ENCODE measurements at places on chromosomes 3 and 15.
A peak's percentile ranks its signal among the peaks of the same experiment; 100 is the strongest.

DNA sequence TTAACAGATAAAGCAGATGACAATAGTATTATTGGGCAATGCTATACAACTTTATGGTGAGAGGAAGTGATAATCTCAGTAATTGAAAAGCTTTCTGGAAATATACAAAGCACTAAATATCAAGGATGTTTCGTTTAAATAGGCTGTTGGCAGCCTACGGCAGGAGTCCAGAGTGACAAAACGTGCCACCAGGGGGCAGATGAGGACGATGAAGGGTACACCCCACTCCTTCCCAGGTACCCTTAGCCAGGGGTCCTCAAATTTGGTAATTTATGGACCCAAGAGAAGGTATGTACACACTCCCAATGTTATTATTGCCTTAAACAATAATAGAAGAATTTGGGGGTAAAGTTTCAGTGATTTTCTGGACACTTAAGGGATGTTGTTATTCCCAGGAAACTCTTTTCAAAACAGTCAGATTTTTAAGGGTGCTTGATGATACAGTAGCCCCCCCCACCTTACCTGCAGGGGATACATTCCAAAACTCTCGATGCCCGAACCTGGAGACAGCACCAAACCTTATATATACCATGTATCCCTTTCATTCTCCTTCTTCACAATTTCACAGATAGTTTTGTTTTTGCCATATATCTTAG is 1.4 kb upstream of the MAGEL2 start:
- DNase-seq, result peak; percentile 4

DNA sequence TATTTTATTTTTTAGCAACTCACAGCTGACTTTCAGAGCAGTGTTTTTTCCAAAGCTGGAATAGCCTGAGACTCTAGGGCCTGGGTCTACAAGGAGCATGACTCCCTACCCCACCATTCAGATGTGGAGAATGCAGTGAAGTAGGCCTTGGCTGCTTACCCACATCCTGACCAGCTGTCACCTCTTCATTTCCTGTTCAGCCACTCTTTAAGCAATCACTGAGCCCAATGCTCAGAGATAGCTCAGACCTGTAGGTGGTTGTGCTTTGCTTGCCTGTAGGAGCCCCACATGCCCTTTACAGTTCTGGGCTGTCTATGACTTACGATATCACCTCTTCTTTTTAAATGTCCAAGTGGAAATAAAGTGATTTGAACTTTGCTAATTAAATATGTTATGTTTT is 148.1 kb downstream of the NEK11 start:
- no peak for DNase-seq

DNA sequence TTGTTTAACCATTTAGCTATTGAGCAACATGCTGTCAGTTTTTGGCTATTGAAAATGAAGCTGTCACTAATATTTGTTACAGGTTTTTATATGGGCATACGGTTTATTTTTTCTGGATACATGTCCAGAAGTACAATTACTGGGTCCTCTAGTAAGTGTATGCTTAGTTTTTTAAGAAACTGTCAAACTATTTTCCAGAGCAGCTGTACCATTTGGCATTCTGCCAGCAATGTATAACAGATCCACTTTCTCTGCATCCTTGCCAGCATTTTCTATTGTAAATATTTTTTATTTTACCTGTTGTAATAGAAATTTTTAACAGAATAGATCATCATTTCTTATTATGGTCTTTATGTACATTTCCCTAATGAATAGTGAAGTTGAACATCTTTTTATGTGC is 658.8 kb downstream of the EDEM1 start:
- no peak for DNase-seq

- DNase-seq, result no peak
Observed at GRCh38 chr3:65033576-65033975, 345.8 kb upstream of the ADAMTS9 start.

- DNase-seq, result no peak
Observed at GRCh38 chr3:85427467-85427866, 468.7 kb downstream of the CADM2 start.

DNA sequence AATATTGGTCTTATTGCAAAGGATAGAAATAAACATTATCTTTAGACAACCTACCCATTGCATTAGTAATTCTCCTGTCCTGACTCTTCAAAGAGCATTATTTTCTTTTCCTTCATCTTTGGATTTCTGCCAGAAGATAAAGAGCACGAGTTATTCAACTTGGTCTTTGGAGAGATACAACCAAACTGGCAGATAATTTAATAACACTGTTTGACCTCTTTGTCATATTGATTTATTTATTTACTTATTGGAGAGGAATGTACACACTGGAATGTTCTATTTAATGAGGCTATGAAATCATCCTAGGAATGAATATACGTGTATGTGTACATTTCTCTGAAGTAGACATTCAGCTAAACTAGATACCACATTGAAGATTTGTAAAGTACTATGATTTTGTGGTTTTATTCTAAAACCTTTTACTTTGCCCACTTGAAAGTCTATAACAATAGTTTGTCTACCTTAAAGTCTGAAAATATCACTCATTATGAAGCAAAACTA is 462.1 kb downstream of the C3orf38 start:
- DNase-seq, result no peak

- DNase-seq, result peak; percentile 6
Observed at GRCh38 chr3:66809595-66809958, 188.5 kb upstream of the KBTBD8 start.

- DNase-seq, result no peak
Observed at GRCh38 chr15:22989576-22990477, 9.7 kb upstream of the CYFIP1 start.

GRCh38 chr15:100721758-100722550 is 119.6 kb downstream of the ASB7 start:
- peak; percentile 10 for DNase-seq

GRCh38 chr3:12194669-12195161 is 36.0 kb upstream of the TIMP4 start:
- peak; percentile 44 for DNase-seq

- DNase-seq, result no peak
Observed at GRCh38 chr3:29324180-29324651, 43.3 kb downstream of the RBMS3 start.

- DNase-seq, result no peak
Observed at GRCh38 chr15:92818651-92819277, 81.4 kb upstream of the CHD2 start.

- no peak for DNase-seq
Observed at GRCh38 chr3:142088522-142088921, 60.8 kb downstream of the TFDP2 start.

- no peak for DNase-seq
Observed at GRCh38 chr3:104126864-104127553, 1239.7 kb upstream of the ALCAM start.

DNA sequence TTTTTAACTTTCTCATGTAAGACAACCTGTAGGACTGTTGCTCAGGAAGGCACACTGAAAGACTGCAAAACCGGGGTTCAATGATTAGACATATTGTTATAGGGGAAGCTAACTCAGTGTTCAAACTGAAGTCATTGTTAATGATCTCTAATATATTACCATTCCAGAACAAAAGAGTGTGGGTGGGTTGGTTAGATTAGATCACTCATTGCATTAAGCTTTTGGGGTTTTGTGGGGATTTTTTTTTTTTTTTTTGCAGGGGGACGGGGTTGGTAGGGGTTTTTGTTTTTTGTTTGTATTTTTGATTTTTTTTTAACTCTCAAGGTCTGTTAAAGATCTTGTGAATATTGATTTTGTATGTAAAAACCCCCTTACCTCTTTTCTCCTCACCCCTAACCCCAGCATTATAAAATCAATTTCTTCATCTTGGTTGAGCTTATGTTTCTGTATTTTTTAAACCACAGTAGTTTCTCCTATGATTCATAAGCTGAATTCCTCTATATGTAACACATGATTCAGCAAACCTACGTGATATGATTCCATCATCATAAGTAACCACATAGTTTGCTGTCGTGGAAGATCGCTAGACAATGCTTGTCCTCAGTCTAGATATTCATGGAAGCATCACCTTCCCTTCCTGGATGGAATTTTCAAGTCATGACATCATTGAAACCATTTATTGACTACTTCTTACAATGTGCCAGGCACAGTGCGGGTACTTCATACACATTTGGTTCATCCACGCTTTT is 544.1 kb upstream of the MDFIC2 start:
- DNase-seq, result no peak

DNA sequence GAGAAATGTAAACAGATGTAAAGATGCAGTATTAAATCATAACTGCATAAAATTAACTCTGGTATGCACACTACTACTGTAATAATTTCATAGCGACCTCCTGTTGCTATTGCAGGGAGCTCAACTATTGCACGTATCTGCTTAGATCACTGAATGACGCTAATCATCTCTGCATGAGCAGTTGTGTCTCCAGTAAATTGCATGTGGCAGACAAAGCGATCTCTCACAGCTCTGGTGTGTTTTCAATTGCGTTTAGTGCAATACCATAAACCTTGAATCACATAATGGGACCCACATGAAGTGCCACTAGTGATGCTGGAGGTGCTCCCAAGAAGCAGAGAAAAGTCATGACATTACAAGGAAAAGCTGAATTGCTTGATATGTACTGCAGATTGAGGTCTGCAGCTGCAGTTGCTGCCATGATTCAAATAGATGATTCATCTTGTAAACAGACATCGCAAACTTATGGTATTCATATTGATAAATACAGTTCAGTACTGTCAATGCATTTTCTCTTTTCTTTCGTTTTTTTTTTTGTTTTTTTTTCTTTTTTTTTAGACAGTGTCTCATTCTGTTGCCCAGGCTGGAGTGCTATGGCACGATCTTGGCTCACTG is 30.2 kb upstream of the LCTL start:
- DNase-seq, result no peak

DNA sequence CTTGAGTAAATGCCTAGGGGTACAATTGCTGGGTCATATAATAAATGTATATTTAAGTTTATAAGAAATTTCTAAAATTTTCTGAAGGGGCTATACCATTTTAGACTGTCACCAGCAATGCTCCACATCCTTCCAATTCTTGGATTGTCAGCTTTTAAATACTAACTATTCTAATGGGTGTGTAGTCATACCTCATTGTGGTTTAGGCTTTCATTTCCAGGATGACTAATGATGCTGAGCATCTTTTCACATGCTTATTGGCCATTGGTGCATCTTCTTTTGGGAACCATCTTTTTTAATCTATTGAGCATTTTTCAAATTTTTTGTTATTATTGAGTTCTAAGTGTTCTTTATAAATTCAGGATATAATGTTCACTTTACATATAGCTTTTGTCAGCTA is 52.5 kb upstream of the CORO2B start:
- DNase-seq, result no peak

DNA sequence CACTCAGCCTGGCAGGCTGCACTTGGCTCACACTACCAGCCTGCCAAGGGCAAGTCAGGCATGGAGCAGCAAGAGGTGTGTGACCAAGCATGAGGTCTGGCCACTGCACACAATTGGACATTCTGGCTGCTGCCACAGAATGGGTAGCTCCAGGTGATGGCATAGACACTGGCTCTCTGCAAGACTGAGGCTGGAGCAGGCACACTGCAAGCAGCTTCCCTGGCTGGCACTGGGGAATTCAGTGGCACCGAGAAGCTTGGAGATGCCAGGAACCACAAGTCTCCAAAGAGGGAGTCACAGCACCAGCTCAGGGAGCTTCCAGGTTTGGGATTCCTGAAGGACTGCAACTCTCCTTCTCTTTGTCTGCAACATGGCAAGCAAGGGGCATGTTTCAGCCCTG is 42.0 kb upstream of the KCNH8 start:
- no peak for DNase-seq

DNA sequence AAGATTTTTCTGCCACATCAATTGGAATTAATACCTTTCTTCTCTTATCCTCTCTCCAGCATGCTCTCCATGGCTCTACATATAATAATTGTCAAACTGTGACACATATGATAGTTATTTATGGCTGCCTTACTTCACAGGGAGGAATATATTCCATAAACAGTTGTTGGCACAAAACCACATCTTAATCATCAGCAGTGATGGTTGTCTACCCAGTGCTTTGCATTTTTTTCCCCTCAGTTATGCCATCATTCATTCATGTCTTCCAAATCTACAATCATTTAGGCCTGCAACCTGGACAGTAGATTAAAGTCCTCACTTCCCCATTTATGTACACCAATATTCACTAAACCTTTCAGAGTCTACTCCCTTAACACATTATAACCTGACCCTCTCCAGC is 107.7 kb downstream of the THRB start:
- no peak for DNase-seq

GRCh38 chr3:164515256-164515655 is 563.0 kb downstream of the SI start:
- no peak for DNase-seq

DNA sequence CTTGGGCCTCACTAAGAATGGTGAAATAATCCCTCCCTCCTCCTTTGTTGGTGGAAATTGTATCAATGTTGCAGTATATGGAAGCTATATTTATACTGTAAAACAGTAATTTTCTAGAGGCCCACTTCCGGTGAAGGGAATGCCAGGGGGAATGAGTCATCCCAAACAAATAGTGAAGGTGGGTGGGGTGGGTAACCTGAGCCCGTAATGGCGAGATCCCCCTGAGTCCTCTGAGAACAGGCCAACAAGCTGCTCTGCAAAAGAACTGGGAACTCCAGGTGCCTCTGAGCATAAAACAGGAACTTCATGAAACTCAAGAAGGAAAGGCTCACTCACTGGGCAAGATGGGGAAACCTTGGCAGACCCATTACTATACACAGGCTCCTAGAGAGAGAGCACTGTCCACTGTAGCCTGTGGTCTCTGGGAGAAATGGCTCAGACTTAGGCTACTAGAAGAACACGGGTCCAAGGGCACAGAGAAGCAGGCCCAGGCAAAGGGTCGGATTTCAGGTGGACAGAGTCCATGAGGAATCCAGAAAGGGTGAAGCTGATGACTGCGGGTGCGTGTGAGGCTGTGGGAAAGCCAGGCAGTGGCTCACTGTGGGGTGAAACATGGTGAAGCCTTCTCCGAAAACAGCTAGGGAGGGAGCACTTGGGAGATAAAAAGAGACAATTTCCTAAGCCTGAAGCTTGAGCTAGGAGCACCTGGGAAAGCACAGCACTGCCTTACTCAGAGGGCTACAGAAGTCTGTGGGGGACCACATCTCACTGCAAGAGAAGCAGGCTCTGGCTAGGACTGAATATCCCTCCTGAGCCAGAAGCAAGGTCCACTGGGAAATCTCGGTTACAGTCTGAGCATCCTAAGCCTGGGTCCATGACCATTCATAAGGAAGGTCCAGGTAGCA is 19.8 kb downstream of the LARP6 start:
- DNase-seq, result peak; percentile 87

DNA sequence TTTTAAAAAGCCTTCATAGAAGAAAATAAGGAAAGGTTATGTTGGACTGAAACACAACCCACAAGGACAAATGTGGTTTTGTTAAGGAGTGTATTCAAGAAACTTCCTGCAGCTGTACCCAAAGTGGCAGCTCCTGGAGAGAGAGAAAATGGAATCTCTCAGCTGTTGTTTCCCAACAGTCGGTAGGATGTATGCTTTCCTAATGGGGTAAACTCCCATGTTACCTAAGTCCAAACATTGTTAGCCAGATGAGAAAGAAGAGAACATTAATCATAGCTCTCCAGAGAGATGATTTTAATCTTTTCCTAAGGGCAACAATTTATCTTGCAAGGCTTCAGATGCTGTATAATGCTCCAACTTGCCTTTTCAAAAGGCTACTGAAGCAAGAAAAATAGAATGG is 22.6 kb upstream of the TEX9 start:
- no peak for DNase-seq

All from NCI-H2171 treated with DMSO at 0.1 percent for 48 hours (cell line).